ENCODE measurements at places on chromosomes 6 and 20.

DNA sequence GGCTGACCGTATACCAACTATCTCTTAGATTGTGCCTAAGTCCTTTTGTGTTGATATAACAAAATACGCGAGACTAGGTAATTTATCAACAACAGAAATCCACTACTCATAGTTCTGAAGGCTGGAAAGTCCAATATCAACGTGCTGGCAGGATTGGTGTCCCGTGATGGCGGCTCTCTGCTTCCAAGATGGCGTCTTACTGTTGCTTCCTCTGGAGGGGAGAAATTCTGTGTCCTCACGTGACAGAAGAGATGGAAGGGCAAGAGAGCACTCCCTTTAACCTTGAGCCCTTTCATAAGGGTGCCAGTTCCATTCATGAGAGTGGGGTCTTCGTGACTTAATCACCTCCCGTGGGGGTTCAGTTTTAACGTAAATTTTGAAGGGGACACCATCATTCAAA, 28.1 kb downstream of the RNF144B start:
- DNase-seq: no peak

DNA sequence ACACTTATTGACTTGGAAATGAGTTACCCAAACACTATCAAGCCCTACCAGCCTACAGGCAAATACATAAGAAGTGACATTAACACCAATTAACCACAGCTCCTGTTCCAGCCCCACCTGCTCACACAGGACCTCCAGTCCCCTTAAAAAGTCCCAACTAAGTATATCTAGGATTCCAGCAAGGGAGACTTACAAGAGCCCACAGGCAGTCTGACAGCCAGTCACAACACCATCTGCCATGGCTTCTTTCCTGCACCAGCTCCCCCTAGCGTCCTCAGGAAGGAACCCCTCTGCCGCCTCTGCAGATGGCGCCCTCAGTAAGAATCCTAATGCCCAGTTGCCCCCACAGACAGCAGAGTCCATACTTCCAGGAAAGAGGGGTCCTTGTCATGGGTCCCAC, 122.1 kb downstream of the HIVEP2 start:
- DNase-seq: no peak

DNA sequence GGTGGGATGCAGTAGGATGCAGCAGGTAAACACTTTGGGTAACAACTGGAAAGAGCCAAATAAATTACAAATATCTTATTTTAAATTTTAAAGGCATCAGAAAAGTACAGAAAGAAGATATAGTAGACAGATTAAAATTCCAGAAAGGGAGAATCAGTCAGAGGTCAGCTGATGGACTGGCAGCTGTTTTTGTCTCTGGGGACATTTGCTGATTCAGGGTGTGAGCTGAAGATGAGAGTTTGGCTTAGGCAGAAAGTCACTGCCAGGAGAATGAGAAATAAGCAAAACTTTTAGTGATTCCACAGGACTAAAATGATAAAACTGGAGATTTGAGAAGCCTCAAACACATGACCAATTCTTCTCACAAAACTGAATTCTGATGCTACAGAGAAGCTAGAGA, 39.5 kb downstream of the AHI1 start:
- no peak for DNase-seq

DNA sequence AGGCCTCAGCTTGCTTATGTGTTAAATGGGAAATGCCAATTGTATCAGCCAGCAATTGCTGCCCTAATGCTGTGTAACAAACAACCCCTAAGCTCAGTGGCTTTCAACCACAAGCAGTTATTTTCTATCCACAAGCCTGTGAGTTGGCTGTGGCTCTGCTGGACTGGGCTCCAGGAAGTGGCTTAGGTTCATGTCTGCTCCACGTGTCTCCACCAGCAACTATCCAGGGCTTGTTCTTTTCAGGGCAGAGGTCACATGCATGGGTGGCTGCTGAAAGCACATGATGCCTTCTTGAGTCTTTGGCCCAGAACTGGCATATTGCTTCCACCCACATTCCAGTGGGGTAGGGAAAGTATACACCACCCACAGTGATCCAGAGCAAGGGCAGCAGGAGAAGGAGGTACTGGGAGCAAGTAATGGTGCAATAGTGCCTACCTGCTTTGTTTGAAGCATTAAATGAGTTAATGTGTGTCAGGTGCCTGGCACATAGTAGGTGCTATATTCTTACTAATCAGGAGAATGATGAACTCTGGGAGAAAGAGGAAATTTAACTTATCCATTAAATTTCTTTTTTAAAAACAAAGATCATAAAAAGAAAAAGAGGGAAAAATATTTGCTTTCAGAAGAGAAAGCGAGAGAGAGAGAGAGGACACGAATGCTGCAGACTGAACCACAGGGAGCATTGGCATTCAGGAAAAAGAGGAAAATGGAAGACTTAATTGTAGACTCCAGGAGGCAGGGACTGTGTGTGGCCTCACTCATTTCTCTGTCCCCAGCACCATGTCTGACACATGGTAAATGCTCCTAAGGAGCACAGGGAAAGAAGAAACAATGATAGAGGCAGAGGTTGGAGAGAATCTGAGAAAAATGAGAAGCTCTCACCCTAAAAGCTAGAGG, 25.2 kb upstream of the RNF24 start:
- no peak for DNase-seq

DNA sequence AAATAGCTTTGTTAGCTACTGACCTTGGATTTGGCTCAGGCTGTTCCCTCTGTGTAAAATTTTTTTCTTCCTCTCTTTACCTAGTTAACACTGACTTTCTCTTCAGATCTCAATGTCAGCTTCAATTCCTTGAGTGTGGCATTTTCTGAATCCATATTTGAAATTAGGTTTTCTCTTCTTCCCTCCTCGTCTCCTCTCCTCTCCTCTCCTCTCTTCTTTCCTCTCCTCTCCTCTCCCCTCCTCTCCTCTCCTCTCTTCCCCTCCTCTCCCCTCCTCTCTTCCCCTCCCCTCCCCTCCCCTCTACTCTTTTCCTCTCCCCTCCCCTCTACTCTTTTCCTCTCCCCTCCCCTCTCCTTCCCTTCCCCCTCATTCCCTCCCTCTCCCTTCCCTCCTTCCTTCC, 453.3 kb downstream of the BMP2 start:
- no peak for DNase-seq

Data from Calu3 (cell line).